ENCODE measurements at places on chromosomes 16 and 17.

DNA sequence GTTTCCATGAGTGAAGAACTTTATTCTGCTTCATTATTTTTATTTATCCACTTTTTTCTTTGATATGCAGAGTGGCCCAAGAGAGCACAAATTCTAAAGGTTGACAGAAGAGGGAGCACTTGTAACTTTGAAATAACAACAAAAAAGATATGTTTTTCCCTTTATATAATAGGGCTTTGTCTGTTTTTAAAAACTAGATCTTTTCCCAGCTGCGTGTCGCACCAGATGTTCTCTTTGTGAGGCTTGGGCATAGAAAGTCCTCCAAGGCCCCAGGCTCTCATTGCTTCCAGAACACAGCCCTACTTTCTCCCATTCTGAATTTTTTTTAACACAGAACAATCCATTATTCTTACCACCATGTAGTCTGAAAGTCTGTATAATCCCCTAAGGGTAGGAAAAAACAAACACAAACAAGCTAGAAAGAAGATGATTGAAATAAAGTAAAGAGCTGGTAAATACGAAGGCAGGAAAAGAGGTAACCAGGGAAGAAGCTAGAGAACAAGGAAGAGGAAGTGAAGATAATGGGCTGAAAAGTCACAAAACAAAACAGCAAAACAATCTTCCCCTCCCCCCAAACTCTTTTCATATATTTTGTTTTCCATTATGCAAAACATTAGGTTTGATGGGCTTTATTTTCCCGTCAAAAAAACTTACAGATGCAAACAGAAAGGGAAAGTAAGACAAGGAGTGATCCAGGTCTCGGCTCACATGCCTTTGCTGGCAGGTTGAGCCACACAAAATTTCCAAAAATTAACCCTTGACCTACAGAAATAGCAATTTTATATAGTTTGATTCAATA lies 160.4 kb downstream of the ABCA8 start:
- peak; percentile 37 for DNase-seq

DNA sequence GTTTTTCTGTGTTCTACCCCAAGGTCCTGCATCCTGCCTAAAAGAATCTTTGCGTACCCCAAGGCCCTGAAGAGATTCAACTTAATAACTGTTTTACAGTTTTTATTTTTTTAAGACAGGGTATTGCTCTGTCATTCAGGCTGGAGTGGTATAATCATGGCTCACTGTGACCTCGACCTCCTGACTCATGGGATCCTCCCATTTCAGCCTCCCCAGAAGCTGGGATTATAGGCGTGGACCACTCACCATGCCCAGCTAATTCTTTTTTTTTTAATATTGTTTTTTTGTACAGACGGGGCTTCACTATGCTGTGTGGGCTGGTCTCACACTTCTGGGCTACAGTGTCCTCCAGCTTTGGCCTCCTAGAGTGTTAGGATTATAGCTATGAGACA lies 9.3 kb upstream of the FAAP100 start:
- DNase-seq = peak; percentile 68

DNA sequence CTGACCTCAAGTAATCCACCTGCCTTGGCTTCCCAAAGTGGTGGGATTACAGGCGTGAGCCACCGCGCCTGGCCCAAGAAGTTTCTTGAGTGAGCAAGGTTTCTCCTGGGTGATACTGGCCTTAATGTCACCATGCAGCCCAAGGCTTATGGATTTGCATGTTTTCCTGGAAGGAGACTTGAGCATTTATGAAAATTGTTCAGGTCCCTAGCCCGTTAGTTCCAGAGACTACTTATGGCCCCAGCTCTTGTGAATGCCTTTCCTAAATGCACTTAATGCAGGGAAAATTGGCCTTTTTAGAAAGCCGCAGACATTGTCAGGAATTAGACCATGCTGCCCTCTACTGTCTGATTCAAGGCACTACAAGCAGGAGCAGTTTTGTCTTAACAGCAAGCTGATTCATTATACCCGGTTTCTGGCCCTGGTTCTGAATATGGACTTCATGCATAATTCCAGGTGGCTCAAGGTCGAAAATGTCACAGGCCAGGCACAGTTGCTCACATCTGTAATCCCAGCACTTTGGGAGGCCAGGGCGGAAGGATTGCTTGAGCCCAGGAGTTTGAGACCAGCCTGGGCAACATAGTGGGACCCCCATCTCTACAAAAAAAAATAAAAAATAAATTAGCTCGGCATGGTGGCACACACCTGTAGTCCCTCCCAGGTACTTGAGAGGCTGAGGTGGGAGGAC lies 91.3 kb downstream of the SNX29 start:
- DNase-seq = peak; percentile 76

DNA sequence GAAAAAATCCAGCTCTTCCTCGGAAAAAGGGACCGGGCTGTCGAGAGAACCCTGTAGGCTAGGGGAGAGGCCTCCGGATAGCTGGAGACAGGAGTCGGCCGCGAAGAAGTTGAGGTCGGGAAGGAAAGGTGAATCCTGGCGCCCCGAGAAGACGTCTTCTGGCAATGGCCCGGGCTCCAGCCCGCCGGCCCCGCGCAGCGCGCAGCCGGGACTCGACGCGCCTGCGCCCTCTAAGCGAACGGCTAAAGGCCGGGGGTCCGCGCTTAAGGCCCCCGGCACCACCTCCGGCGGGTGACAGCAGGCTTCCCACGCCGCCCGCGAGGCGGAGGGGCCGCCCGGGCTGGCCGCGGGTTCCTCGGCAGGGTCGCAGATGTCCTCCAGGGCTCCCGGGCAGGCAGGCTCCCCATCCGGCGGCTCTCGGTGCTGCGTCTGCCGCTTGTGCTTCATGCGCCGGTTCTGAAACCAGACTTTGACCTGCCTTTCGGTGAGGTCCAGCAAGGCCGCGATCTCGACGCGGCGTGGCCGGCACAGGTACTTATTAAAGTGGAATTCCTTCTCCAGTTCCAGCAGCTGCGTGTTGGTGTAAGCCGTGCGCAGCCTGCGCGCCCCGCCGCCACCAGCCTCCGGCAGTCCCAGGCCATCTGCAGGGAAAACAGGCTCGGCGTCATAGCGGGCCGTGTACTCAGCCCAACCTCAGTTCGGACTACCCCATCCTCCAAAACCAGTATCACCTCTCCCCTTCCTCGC lies 1.6 kb downstream of the HOXB2 start:
- peak; percentile 68 for DNase-seq

DNA sequence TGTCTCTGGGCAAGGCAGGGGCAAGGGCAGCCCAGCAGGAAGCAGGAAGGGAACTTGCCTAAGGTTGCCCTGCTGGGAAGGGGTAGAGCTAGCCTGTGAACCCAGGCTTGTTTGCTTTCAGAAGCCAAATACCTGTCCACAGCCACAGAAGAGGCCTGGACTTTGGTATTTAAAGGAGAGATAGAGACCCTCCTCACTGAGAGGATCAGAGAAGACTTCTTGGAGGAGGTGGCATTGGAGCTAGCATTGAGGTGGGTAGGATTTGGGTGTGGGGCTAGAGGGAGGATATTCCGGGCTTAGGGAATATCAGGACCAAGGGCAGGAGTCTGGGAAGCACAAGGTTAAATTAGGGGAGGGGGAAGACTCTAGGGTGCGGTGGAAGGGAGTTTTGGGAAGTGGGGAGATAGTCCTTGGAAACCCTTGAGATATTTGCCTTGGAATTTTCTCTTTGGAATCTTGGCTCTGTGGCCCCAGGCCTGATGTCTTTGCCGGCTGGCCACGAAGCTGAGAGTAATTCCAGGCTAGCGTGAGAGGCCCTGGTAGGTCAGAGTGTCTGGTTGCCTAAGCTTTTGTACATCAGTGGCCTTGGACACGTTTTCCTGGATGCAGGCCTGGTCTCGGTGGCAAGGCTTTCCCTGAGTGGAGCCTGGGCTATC lies 13.1 kb upstream of the ETV4 start:
- no peak for DNase-seq

DNA sequence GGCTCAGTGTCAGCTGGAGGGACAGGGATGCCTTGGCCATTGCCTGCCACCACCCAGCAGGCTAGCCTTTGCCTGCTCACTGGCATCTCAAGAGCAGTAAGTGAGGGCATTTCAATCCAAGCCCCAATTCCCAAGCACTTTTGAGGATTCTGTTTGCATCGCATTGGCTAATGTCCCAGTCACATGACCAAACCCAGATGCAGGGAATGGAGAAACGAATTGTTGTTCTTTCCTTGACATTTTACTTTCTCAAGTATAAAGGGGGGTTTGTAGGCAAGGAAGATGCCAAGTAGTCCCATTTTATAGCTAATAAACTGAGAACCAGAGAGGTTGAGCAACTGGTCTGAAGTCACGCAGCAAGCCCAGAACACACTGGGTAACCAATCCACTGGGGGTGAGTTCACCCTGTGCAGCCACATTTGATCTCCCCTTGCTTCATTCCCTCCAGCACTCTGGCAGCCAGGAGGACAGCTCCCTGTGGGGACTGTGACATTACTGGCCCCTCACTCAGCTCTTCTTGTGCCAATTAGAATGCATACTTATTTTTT lies 193.8 kb upstream of the CACNG3 start:
- DNase-seq = no peak

DNA sequence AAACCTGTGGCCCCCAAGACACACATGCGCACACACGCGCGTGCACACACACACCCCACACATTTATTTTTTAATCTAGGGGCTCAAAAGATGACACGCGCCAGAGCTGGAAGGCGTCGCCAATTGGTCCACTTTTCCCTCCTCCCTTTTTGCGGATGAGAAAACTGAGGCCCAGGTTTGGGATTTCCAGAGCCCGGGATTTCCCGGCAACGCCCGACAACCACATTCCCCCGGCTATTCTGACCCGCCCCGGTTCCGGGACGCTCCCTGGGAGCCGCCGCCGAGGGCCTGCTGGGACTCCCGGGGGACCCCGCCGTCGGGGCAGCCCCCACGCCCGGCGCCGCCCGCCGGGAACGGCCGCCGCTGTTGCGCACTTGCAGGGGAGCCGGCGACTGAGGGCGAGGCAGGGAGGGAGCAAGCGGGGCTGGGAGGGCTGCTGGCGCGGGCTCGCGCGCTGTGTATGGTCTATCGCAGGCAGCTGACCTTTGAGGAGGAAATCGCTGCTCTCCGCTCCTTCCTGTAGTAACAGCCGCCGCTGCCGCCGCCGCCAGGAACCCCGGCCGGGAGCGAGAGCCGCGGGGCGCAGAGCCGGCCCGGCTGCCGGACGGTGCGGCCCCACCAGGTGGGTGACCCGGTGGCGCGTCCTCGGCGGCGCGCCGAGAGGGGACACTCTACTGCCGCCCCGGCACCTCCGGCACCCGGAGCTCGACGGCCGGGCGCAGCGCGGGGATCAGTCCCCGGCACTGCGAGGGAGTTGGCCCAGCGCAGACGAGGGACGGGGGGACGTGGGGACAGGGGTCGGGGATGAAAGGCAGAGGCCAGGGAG lies at the start of gene STAT5A:
TSS of gene STAT5A (plus strand) at position 522 of the 826 bp plus-strand sequence. CDS start 914 bp downstream, outside the sequence.
- DNase-seq = peak; percentile 67

- DNase-seq = peak; percentile 67
Measured at GRCh38 chr16:66728117-66728787, 23.2 kb downstream of the DYNC1LI2 start.

DNA sequence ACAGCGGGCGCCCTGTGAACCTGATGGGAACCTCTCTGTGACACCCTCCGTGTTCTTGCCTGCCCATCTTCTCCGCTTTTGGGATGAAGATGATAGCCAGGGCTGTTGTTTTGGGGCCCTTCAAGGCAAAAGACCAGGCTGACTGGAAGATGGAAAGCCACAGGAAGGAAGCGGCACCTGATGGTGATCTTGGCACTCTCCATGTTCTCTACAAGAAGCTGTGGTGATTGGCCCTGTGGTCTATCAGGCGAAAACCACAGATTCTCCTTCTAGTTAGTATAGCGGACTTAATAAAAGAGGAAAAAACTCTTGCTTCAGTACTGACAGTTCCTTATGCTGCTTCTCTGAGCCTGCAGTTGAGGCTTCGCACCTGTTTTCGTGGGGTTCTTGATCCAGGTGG lies 10.5 kb downstream of the CDK5RAP3 start:
- DNase-seq = no peak

DNA sequence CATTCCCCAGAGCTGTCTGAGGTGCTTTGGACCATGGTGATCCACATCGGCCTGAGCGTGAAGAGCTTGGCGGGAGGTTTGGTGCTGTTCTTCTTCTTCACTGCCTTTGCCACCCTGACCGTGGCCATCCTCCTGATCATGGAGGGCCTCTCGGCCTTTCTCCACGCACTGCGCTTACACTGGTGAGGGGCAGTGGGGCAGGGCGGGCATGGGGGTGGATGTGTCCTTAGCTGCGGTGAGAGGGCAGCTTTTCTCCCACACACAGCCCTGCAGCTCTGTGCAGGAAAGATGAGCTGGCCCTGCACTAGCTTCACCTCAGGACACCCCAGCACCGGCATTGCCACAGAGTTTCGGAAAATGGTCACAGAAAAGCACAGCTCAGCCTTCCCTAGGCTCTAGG lies 21.8 kb upstream of the NAGLU start:
- no peak for DNase-seq
